Naive thymus-derived CD8-positive, alpha-beta T cell (primary cell): ENCODE measurements at places on chromosomes 16 and 17.

- no peaks in the 10 kb centered on the region for H3K27me3 ChIP-seq
- no peak overlapping the region for H3K4me3 ChIP-seq
- DNase-seq = no peak
- no peaks in the 10 kb centered on the region for H3K4me1 ChIP-seq
Observed at GRCh38 chr17:78550464-78550863, 26.7 kb downstream of the DNAH17 start.

DNA sequence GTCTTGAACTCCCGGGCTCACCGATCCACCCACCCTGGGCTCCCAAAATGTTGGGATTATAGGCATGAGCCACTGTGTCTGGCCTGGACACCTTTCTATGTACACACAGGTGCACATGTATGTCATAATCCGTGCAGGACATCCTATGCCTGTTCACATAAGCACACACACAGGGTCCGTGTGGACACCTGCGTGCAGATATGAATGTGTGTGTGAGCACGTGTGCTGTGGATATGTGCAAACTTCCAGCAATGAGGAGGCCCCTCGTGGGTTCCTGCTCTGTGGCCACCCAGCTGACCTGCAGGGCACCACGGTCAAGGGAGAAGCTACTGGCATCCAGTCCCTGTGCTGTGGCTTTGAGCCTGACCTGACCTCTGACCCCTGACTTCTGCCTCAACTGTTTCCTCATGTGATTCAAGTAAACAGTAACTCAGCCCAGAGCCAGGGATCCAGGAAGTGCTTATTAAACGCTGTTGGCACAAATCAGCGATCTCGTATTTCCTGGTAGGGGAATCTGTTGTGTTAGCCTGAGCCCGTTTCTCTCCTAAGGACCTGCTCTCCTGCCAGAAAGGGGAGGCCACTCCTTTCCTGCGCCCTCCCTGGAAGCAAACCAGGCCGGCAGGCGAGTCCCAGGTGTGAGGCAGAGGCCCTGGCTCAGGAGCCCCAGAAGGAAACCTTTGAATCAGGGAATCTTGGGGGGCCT is 6.5 kb downstream of the CPNE7 start:
- H3K36me3 ChIP-seq = no peaks in the 10 kb centered on the region
- peaks cover 3% of the 10 kb centered on the region for H3K27me3 ChIP-seq
- H3K4me1 ChIP-seq = no peaks in the 10 kb centered on the region

DNA sequence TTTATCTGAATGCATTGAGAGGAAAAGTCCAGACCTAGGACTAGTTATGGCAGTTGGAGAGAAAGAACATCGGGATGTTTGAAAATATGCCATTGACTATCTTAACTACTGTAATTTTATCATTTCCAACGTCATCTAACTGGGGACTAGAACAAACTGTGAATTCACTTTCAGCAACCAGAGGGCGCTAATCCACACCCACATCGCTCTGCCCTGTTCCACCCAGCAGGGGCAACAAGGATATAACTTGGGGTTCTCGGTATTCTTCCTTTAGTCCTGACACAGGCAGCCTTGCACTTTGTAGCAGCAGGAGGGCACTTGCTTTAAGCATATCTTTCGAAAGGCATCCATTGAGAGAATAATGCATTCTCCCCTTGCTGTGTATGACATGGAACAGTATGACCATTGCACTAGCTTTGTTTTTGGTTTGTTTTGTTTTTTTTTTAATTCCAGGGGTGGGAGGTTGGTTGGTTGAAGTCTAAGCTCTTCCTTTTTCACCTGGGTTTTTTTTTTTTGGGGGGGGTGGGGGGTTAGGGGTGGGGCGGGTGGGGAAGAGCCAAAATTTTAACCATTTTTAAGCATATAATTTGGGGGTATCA is 31.5 kb downstream of the SIAH1 start:
- H3K4me3 ChIP-seq = no peak overlapping the region
- no peaks in the 10 kb centered on the region for H3K27me3 ChIP-seq
- H3K27ac ChIP-seq = peak overlapping the region; percentile 66
- H3K4me1 ChIP-seq = peaks cover 7% of the 10 kb centered on the region
- peak; percentile 70 for DNase-seq

GRCh38 chr16:89187770-89188392 is 12.5 kb downstream of the SLC22A31 start:
- no peaks in the 10 kb centered on the region for H3K36me3 ChIP-seq
- H3K27ac ChIP-seq = peak overlapping the region; percentile 72
- DNase-seq = no peak
- no peaks in the 10 kb centered on the region for H3K27me3 ChIP-seq
- H3K4me3 ChIP-seq = no peak overlapping the region
